Keratinocyte (primary cell): ENCODE measurements at places on chromosomes 16 and 17.

GRCh38 chr16:3465911-3466584 lies 22.6 kb downstream of the NAA60 start:
- DNase-seq: no peak

GRCh38 chr17:16215002-16215272 lies 397 bp downstream of the NCOR1 start:
- DNase-seq: no peak

- DNase-seq: no peak
These were observed 1991.2 kb downstream of the TP53TG3F start for GRCh38 chr16:35450648-35451047.

DNA sequence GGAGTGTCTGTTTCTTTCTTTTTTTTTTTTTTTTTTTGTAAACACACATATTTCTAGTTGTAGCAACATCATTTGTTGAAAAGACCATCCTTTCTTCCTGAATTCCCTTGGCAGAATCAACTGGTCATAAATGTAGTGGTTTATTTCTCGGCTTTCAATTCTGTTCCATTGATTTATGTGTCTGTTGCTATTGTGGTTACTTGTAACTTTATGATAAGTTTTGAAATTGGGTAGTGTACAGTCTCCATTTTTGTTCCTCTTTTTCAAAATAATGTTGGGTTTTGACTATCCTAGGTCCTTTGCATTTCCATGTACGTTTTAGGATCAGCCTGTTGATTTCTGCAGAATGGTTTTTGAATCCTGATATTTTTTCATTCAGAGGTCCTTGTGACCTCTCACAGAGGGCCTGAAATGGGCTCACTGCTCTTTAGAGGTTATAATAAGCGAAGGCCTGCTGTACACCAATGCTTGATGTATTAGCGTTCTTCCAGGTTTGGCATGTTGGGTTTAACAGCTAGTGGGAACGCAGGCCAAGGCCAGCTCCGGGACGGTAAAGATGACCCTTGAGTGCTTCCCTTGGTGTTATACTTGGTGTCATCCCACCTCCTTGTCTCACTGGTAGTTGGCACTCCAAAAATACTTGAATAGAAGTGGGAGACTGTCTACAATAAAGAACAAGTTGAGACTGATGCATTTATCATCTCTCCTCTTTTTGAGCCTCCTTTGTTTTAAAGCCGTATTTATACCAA lies 43.8 kb downstream of the ZNRF1 start:
- no peak for DNase-seq

GRCh38 chr16:24969071-24969470 lies 46.1 kb downstream of the ARHGAP17 start:
- no peak for DNase-seq

GRCh38 chr17:64676763-64677162 lies 14.7 kb upstream of the SMURF2 start:
- DNase-seq: no peak

DNA sequence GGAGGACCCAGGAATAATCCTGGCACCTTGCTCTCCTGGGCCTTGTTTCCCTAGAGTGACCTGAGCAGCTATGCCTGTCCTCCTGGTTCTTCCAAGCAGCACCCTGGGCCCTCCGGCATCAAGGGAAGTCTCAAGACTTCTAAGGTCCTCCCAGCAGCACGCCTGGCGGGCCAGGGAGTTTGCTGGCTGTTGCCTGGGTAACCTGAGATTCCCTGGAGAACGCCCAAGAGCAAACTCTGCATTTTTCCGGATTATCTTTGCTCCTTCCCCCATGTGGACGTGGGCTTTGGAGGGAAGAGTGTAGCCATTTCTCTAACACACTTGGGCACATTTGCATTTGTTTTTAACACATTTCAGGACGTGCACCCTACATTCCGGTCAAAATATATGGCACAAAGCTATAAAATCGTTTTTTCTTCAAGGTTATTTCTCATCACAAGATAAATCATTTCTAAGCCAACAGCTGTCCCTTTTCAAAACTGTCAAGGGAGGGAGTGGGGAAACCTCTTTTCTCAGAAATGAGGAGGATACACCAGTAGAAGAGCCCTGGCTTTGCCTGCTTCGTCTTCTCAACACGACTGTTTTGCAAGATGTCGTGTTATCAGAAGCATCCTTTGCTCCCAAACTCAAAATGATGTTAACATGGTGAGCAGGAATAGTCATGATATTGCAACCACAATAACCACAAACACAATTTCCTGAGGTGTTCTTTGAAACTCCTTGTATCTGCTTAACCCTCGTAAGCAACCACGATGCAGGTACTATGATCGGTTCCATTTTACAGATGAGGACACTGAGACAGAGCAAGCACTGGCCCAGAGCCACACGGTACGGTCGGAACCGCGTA lies 116.5 kb downstream of the ADCY9 start:
- DNase-seq: no peak

GRCh38 chr16:85055493-85056210 lies 28.1 kb downstream of the KIAA0513 start:
- DNase-seq: no peak

GRCh38 chr16:3490911-3491629 lies 4.2 kb downstream of the C16orf90 start:
- DNase-seq: no peak

- DNase-seq: no peak
These were observed 2.0 kb upstream of the GLIS2 start for GRCh38 chr16:4313563-4314531.

DNA sequence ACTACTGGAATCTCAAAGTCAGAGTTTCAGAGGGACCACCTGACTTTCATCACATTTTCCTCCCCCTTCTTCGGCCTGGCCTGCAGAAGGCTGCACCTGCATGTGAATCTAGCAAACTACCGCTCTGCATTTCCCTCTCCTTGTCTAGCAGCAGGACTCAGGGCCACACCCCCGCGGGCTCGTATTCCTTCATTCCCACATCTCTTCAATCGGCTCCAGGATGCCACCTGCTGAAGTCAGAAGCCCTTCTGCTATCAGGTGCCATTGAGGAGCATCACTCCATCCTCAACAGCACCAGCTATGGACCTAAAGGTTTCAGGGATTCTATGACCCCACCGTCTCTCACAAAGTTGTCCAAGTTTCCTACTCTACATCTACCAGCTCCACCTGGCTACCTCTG lies 169.5 kb downstream of the VPS53 start:
- no peak for DNase-seq

DNA sequence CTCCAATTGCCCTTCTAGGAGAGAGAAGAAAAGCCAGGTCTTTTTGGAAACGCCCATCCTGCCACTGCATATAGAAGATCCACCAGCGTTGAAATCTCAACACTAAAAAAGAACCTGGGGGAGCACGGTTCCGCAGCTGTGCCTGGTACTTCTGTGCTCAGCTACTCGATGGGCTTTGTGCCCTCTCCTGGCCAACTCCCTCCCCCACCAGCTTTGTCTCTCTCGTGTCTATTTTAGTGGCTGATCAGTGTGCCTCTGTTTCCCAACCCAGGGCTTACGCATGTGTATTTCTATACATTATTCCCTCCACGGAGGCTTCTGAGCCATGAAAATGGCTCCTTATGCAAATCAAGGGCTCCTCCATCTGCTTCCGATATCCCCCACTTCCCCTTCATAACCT lies 83.5 kb downstream of the RBFOX3 start:
- DNase-seq: no peak

GRCh38 chr16:1818873-1819525 lies 7.6 kb downstream of the HAGH start:
- DNase-seq: no peak

- no peak for DNase-seq
These were observed 99.0 kb downstream of the OMG start for GRCh38 chr17:31198026-31198425.

GRCh38 chr16:77939968-77940367 lies 82.4 kb upstream of the CLEC3A start:
- DNase-seq: no peak

DNA sequence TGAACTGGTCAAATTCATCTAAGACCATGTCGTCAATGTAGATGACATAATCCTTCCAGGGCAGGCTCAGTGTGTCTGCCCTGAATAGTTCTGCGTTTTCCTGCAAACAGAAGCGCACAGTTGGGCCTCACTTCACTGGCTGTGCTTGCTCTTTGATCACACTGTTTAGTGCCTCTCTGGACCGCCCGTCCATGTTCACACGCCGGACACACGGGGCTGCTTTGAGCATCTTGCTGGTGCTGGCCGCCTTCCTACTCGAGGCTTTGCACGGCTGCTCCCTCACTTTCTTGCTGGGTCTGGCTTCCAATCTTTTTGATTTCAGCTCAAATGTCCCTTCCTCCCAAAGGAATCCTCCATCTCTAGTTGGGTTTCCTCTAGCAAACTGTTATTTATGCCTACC lies 37.4 kb downstream of the DNAH17 start:
- DNase-seq: no peak

DNA sequence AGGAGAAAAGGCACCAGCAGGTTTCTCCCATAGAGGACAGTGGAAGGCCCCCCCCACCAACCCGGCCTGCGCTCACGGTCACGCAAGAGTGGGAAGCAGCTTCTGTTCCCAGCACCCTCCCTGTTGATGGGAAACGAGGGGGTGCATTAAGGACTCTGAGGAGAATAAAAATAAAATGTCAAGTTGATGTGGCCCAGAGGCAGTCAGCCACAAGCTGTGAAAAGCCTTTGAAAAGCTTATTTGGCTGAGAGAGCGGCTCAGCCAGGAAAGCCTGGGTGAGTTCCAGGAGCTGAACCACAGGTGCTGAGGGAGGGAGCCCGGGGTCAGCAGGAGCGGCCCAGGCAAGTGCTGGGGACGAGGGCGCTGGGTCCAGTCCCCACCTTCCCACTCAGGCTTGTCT lies 26.9 kb upstream of the SPATA32 start:
- DNase-seq: no peak

GRCh38 chr16:67259705-67260104 lies 10.9 kb downstream of the SLC9A5 start:
- no peak for DNase-seq

GRCh38 chr16:87057211-87057881 lies 259.8 kb downstream of the C16orf95 start:
- DNase-seq: no peak

- DNase-seq: no peak
These were observed 32.8 kb downstream of the MARVELD3 start for GRCh38 chr16:71658771-71659170.

DNA sequence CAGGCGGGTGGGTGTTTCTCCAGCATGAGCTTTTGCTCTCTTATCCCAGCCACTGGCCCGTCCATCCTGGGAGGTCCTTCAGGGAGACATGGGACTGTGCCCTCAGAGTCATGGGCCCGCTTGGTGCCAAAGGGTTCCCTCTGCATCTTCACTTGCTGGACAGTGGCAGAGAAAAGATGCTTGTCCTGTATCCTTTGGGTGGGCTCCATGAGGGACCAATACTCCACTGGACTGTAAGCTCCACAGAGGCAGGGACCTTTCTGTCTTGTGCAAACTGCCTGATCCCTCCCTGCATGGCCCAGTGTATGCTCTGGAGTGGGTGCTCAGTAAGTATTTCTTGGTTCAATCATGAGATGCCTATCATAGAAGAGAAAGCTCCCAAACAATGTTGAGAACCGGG lies 184.8 kb upstream of the WSCD1 start:
- DNase-seq: no peak

DNA sequence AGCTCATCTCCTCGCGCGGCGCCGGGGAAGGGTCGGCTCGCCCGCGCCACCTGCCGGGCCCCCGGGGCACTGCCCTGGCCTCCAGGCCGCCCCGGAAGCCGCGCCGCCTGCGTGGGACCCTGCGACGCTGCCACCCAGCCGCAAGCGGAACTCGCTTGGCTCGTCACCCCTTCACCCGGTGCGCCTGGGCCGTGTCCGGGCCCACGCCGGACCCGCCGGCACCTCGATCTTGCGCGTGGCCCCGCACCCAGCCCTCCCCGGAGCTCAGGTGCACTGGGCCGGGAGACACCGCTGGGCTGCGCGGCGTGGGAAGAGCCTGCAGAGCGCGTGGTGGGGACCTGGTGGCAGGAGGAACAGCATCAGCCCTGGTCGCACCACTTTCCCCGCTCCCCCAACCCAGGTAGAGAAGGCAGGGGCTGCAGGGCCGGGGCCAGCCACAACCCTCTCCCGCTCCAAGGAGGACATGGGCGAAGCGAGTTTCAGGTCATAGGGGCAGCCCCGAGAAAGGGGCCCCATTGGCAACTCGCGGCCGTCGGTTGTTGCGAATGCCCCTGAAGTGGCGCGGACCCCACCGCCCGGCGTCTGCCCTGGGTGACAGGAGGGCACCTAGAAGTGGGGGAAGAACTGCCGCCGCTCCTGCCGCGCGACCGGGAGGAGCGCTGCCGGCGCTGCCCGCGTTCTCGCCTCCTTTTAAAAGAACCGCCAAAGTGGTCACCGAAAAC lies 363 bp upstream of the MIF4GD start:
- no peak for DNase-seq

GRCh38 chr16:787321-787966 lies 737 bp downstream of the RPUSD1 start:
- DNase-seq: no peak

GRCh38 chr16:66662445-66663194 lies 33.9 kb downstream of the CMTM4 start:
- DNase-seq: no peak

GRCh38 chr16:79714440-79714839 lies 113.9 kb upstream of the MAF start:
- DNase-seq: no peak

- DNase-seq: no peak
These were observed 46.8 kb downstream of the ZFPM1 start for GRCh38 chr16:88499836-88500251.

DNA sequence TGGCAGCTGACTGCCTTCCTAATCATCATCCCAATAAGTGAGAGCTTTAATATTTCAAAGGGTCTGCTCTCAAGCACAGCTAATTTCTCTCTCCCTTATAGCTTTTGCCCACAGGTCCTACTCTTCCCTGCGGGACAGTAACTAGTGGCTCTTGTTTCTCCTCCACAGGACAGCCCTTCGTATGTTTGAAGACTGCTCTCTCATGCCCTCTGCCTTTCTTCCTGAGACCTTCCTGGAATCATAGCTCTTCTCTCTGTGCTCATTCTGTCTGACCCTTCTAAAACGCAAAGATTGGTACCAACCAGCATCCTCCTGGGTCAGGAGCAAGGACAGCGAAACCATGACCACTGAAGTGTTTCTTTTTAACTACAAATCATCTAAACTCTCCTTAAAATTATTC lies 168.9 kb downstream of the GRIN2A start:
- DNase-seq: no peak
